ENCODE measurements at places on chromosomes 11 and 22.
A peak's percentile ranks its signal among the peaks of the same experiment; 100 is the strongest.

- peak; percentile 50 for DNase-seq
Measured at GRCh38 chr11:102317099-102317767, at the start of gene BIRC3. Gene BIRC3 (plus strand): TSS chr11:102317484. CDS start chr11:102324510, 7,026 bp downstream.

DNA sequence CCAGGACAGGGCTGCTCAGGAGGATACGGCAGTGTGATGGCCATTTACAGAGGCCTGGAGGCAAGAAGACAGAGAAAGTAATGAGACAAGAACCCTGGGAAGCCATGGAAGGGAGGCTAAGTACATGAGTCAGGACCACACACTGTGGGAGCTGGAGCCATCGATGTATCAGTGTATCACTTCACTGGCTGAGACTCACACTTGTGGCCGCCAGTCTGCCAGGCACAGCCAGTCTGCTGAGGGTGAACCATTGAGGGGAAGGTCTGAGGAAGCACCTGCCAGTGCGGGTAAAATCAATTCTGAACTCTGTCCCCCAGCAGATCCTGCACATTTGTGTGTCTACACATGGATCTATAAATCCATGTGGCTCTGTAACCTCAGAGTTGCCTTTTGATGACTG lies 195.6 kb downstream of the GRIK4 start:
- DNase-seq: no peak

- no peak for DNase-seq
Measured at GRCh38 chr11:66919923-66920322, 38.3 kb downstream of the PC start.

- DNase-seq: no peak
Measured at GRCh38 chr22:22229683-22230420, 14.7 kb upstream of the VPREB1 start.

DNA sequence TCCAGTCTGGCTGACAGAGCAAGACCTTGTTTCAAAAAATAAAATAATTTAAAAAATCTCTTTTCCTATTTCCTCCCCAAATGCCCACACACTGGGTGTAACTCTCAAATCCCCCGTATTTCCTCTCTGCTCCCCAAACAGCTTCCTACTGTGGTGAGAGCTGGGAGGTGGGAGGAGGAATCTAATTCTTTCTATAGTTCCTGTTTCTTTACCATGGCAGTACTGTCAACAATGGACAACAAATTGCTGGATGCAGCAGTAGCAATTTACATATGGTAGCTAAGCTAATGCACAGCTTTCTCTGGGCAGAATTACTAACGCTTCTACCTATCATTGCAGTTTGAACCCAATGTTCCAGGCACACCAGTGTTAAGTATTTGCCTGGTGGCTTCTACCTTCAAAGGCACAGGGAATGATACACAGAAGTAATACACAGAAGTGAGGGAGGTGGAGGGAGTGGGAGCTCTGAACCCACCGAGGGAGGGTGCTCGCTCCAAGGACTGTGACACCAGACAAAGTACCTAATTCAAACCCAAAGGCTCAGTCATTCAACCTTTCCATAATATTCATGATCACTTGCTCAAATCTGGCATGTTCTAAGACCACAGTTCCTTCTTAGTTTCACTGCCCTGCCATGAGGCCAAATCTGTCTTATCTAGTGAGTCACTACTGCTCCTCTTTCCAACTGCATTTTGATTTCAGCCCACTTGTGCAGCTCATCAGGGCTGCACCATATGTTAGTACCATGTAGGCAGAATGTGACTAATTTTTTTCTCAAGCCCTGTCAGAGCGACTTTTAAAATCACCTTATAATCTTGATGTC lies 37.9 kb downstream of the CELF1 start:
- DNase-seq: peak; percentile 84

- DNase-seq: no peak
Measured at GRCh38 chr11:1232021-1232882, 9.4 kb downstream of the MUC5B start.

DNA sequence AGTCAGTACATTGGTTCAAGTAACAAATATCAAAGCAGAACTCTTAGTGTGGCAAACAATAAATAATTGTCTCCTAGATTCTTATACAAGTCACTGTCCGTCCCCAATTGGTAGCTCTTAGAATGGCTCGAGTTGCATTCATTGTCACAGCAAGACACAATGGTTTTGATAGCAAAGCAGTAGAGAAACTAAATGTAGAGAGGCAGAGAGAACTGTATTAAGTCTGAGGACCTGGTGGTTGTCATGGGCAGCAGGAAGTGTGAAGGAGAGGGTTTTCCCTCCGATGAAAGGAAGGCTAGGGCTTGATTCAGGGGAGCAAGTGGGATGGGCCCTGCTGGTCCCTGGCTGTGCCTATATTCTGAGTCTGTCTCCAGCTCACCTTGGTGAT lies 36.6 kb downstream of the RCOR2 start:
- DNase-seq: no peak

DNA sequence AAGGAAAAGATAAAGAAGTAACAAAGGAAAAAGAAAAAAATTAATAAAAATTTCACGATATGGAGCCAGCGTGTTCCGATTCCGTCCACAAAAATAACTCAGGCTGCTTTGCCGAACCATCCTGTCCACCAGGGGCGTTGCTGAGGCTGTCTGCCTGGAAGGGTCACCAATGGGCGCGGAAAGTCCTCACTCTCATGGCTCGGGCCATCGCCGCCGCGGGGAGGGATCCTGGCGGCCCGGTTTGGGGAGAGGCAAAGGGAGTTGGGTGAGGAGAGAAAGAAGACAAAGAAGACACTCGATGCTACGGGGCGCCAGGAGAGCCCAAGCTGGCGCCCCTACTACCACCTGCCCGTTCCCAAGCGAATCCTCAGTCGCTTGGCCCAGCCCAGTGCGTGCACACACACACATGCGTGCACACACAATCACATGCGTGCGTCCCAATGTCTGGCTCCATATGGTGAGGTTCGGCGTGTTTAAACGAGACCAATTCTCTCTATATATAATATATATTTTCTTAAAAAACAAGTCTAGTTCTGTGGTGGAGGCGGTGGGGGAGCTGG lies 5.6 kb upstream of the PYGM start:
- no peak for DNase-seq

DNA sequence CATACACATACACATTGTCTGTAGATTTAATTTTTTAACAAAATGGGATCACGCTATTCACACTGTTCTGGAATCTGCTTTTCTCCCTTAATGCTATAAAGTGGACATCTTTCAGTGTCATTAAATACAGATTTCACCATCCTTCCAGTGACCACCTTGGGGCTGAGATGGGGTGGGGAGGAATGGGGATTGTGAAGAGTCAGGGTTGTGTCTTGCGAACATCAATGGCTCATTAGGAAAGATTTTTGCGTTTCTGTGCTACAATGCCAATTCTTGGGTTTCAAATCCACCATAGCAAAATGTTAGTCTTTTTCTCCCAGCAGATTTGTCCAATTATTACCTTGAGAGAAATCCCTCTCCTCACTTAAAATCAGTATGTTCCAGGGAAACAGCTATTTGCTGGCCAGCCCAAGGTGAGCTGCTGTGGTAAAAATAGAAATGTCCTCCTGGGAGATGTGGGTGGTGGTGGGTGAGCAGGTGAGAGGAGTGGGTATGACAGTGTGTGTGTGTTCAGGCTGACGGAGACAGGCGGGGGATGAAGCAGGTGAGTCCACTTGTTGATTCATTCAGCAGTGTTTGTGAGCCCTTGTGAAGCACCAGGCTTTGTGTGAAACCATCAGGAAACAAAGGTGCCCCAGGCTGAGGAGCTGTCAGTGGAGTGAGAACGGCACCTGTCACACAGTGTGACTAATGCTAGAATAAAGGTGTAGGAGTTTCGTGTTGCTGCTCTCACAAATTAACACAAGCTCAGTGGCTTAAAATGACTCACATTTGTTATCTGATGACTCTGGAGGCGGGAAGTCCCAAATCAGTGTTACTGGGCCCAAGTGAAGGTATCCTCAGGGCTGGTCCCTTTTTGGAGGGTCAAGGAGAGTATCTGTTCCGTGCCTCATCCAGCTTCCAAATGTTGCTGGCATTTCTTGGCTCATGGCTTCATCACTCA lies 1.7 kb upstream of the CBX6 start:
- peak; percentile 35 for DNase-seq

DNA sequence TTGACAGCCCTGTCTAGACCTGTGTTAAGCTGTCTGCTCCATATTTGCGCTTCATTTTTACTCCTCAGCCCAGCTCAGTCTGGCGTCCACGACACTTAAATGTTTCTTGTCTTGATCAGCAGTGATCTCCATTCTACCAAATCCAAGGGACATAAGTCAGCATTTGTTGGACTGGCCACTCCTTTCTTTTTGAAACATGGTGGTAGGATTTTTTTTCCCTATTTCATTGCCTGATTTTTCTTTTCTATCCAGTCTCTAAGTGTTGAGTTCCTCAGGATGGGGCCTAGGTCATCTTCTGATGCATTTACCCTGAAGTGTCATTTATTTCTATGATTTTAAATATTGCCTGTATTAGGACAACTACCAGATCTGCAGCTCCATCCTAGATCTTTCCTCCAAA lies 873 bp downstream of the NCAPH2 start:
- no peak for DNase-seq

- no peak for DNase-seq
Measured at GRCh38 chr22:48473202-48473601, 1354.5 kb downstream of the BRD1 start.

- DNase-seq: no peak
Measured at GRCh38 chr11:68373189-68373814, 60.9 kb downstream of the LRP5 start.

- peak; percentile 91 for DNase-seq
Measured at GRCh38 chr22:30876915-30877553, 91.5 kb downstream of the MORC2 start.

GRCh38 chr11:92159931-92160330 lies 64.7 kb upstream of the FAT3 start:
- no peak for DNase-seq

- DNase-seq: peak; percentile 95
Measured at GRCh38 chr22:41446639-41447434, at the start of gene TOB2. Gene TOB2 (minus strand): TSS chr22:41446801. CDS start chr22:41437345, 9,456 bp downstream.

- DNase-seq: no peak
Measured at GRCh38 chr22:21457023-21457787, 10.0 kb upstream of the TMEM191C start.

GRCh38 chr22:23786752-23787599 lies at the start of gene SMARCB1:
Gene SMARCB1 (plus strand): TSS chr22:23786966. CDS start chr22:23787170, 204 bp downstream.
- peak; percentile 82 for DNase-seq

DNA sequence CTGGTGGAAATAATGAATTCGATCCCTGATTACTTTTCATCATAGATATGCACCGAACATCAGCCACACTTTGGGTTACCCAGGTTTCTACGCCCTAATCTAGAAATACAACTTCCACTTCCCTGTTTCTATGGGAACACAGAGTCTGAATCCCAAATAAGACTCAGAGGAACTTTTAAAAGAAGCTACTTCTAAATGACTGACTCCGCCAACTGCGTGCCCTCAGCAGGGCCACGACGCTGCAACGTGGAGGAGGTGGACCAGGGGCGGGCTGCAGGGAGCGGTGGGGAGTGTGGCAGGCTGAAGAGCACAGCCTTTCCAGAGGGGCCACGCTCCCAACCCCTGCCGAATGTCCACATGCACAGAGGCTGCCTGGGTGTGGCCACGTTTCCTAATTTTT lies 304.0 kb downstream of the SHANK2 start:
- peak; percentile 16 for DNase-seq

DNA sequence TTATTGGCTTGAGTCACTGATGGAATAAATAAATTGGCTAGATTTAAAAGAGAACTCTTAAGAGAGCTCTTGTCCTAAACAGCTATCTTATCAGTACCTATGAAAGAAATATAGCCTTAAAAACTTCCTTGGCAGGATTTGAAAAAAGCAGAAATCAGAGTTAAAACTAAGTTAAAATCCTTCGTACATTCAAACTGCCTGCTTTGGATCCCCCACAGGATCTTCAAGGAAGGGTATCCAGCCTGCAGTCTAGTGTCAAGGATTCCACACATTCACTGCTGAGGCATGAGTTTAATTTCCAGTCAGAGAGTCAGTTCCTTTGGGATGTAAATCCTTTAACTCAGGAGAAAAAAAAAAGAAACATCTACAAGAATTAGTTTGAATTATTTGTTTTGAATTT lies 242.9 kb upstream of the UBASH3B start:
- DNase-seq: no peak

DNA sequence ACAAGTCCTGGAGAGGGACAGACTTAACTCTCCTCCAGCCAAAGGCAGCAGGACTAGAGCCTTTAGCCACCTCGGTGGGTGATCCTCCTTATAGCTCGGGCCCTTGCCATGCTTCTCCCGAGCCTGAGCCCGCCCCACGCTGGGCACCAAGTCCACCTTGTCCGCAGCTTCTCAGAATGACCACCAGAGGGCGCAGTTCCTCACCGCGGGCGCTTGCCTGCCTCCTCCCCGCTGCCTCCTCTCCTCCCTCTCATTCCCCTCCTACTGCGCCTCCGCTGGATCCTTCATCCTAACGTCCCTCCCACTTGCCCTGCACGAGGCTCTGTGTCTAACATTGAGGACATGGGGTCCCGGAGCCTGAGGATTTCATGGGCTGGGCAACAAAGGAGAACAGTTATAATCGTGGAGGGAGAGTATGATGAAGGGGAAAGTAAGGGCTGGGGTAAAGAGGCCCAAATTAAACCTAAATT lies 11.3 kb upstream of the MOGAT2 start:
- DNase-seq: peak; percentile 53

DNA sequence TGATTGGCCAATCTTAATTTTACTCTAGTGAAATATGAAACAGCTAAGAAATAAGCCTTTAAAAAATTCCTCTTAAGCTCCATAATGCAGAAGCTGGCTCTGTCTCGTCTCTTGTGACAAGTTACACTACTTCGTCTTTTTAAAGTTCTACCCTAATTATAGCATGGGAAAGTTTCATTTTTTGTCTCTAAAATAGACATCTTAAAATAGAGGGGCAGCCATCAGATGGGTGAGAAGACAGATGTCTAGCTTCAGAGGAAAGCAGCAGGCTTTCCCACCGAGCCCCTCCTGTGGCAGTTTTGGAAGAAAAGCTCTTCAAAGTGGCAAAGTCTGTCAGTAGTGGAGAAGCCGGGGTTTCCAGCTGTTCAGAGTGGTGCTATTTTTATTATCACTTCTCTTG lies 39.5 kb downstream of the XRRA1 start:
- DNase-seq: no peak

DNA sequence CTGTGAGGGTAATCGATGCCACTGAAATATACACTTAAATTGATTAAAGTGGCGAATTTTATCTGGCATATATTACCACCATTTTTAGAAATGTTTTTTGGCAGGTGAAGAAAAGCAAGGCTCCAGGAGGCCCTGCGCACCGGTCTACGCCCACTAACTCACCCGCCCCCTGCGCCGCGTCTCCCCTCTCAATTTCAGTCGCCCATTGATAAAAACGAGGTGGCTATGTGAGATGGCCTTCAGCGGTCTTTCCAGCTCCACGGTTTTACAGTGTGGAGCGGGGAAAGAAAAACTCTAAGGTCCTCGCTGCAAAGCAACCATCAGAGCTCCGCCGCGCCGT lies 602 bp upstream of the AQP11 start:
- DNase-seq: peak; percentile 90

DNA sequence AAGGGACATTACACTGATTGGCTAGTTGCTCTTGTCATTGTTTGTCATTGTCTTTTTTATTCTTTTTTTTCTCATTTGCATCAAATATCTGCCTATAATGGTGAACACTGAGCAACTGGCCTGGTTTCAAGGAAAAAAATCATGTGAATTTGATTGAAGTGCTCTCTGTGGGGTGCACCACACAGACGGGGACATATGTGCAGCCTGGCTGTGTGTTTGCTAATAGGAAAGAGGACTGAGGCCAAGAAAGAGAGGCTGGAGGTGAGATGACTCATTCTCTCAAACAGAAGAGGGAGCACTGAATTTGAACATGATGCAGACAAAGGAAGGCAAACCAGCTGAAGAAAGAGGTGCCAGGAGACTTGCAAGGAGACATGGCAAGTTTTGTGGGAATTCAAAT lies 684.9 kb upstream of the CCDC90B start:
- no peak for DNase-seq

Data from NCI-H2171 treated with DMSO at 0.1 percent for 48 hours (cell line).